ENCODE measurements at places on chromosomes 6 and 20.
A peak's percentile ranks its signal among the peaks of the same experiment; 100 is the strongest.

DNA sequence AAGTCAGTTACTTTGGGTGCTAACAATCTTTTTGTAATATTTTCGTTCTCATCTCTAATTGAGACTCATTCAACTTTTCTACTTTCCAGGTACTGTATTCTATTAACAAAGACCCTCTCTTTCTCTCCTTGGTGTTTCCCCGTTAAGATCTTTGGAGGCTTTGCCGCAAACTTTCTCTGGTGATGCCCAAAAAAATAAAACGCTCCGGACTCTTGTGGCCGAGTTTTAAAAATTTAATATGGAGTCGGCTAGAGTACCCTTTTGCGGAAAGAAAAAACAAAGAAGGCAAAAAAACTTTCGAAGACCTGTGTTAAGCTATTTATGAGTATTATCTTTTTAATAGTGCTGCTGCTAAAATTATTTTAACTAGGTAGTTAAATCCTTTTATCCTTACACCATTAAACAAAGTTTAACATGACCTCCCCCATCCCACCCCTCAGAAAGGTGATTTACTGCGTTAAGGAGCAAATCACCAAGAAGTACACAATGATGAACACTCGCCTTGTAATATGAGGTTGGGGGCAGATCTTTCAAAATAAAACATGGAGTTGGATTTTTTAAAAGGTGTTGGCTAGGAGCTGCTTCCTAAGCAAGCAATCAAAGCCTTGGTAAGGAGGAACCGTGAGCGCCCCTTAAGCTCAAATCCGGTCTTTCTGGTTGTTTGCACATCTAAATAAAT is 10.0 kb downstream of the SIM1 start:
- no peak for DNase-seq

DNA sequence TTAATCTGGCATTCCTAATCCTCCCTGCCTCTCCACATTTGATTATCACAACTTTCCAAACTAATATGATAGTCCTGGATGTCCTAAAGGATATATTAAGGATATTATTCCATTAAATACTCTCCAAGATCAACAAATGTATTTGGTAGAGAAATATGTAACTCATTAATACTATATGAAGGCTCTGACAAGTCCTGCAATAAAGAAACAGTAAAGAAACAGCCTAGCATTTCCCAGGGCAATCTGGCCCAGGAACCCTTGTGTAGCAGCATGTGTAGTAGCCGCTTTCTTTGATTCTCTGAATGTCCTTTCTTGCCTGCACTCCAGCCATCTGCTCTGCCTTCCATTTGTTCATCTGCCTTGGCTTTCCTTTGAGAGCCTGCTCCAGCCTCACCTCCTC is 23.7 kb downstream of the TRAM2 start:
- no peak for DNase-seq

DNA sequence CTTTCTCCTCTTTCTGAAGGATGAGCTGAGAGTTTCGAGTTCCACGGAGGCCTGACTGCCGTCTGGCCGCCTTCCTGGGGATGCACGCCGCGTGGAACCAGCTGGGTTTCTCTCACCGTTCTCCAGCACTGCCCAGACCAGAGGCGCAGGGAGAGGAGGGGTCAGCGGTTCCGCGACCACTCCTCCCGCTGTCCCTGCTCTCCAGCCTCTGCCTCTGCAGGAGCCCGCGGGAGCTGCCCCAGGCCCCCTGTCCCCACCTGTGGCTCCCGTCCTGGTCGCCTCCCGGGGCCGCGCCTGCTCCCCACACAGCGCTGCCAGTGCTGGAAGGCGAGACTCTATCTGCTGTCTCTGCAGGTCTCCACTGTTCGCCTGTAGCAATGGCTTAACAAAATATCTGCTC is 106.8 kb upstream of the AFDN start:
- no peak for DNase-seq

DNA sequence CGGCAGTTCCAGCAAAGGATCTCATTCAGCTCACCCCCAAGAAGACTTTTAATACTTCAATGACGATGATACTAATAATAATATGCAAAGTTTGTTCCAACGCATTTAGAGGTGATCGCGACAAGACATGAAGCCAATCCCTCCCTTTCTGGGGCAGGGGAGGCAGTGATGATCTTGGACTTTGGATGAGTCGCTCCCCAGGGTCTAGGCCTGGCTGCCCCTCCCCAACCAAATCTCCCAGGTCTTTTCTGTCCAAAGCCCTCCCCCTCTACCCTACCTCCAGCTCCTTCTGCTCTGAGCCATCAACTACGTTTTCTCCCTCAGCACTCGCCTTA is 33.9 kb downstream of the HLA-A start:
- DNase-seq: no peak

GRCh38 chr20:32263398-32263954 is 14.0 kb upstream of the KIF3B start:
- DNase-seq: no peak

DNA sequence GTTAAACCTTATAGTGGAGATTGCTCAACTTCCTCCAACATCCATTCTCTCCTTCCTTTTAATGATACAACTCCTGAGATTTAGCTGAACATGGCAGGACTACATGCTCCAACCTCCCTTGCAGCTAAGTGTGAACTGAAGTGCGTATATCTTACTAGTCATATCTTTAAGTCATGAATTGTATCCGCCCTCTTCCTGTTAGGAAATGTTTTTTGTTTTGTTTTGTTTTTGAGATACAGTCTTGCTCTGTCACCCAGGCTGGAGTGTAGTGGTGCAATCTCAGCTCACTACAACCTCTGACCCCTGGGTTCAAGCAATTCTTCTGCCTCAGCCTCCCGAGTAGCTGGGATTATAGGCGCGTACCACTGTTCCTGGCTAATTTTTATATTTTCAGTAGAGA is 8.8 kb upstream of the OSTM1 start:
- DNase-seq: no peak

GRCh38 chr20:9417665-9418064 is 96.7 kb upstream of the LAMP5 start:
- no peak for DNase-seq

- DNase-seq: no peak
Observed at GRCh38 chr6:12733876-12734275, 17.3 kb downstream of the PHACTR1 start.

- no peak for DNase-seq
Observed at GRCh38 chr6:27168586-27169443, 78.7 kb upstream of the PRSS16 start.

DNA sequence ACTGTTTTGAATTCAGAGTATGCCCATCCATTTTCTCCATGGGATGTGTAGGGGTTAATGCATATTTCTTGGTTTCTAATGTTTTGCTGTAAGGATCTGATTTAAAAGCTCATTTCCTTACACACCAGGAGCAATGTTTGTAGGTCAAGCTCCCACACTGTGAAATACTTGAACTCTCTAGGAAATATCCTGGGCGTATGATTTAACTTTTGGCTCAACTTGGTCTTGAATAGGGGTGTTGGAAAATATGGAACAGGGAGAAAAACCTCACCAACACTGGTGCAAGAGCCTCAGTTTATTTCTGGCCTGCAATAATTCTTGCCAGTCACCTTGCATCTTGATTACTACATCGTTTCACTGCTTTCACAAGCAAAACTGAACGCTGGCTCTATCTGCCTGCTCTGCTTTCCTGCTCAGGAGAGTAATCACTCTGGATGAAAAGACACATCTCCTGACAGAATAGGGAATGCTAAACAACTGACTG is 25.1 kb upstream of the RFPL4B start:
- DNase-seq: no peak

DNA sequence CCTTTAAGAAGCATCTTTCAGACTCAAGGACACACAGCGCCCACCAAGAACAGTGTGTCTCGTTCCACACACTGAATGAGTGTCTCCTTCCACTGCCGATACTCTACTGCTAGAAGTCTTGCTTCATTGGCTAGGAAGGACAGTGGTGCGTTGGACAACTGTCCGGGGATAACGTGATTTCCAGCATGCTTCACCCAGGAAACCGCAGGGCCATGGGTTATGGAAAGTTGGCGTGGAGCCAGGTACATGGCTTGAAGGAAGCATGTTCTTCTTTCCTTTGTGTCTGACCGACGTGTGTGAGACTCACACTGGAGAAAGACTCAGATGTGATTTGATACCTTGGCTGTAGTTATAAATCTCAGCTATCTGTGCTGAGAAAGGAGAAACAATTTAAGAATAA is 73.2 kb downstream of the SMOC2 start:
- DNase-seq: no peak

- no peak for DNase-seq
Observed at GRCh38 chr6:150719099-150719766, 119.5 kb downstream of the PLEKHG1 start.

DNA sequence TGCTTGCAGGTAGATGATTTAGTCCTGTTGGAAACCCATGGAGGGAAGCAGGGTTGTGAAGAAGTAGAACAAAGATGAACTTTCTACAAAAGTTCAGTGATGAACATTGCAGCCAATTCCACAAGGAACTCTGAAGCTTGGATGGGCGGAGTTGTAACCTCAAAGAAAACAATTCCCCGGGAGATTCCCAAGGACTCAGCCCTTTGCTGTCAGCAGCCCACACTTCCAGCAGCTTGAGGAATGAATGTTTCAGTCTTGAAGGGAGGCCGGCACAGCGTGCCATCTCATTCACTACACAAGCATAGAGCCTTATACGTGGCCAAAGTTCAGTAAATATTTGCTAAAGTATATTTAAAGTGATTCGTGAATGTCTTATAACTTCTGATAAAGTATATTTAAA is 269.4 kb downstream of the NKAIN2 start:
- DNase-seq: no peak

- no peak for DNase-seq
Observed at GRCh38 chr20:64113796-64114355, 6.5 kb upstream of the NPBWR2 start.

GRCh38 chr20:3927486-3928291 is 38.5 kb downstream of the PANK2 start:
- peak; percentile 45 for DNase-seq

GRCh38 chr6:82385102-82385501 is 21.5 kb downstream of the TPBG start:
- no peak for DNase-seq

- DNase-seq: no peak
Observed at GRCh38 chr6:145204301-145204700, 531.0 kb downstream of the EPM2A start.

GRCh38 chr20:23399568-23400241 is 21.6 kb downstream of the NAPB start:
- no peak for DNase-seq

- DNase-seq: no peak
Observed at GRCh38 chr6:163263998-163264661, 150.4 kb upstream of the QKI start.

- no peak for DNase-seq
Observed at GRCh38 chr20:49346682-49347081, 68.8 kb upstream of the ZNFX1 start.

DNA sequence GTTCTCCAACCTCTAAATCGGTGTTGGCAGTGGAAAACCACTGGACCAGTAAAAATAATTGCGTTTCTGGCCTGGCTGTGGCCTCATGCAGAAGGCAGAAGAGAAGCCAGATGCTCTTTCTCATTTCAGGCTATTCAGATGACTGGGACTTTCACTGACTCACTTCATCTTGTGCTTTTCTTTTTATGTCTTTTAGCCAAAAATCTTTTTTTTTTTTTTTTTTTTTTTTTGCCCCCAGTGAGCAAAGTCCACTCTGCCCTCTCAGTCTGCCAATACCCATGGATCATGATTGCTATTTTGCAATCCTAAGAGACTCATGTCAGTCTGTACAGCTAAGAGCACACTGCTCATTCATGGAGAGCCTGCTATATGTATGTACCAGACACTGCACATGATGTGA is 962.5 kb downstream of the KIF16B start:
- no peak for DNase-seq

GRCh38 chr20:20005342-20005741 is 11.8 kb upstream of the NAA20 start:
- DNase-seq: no peak

DNA sequence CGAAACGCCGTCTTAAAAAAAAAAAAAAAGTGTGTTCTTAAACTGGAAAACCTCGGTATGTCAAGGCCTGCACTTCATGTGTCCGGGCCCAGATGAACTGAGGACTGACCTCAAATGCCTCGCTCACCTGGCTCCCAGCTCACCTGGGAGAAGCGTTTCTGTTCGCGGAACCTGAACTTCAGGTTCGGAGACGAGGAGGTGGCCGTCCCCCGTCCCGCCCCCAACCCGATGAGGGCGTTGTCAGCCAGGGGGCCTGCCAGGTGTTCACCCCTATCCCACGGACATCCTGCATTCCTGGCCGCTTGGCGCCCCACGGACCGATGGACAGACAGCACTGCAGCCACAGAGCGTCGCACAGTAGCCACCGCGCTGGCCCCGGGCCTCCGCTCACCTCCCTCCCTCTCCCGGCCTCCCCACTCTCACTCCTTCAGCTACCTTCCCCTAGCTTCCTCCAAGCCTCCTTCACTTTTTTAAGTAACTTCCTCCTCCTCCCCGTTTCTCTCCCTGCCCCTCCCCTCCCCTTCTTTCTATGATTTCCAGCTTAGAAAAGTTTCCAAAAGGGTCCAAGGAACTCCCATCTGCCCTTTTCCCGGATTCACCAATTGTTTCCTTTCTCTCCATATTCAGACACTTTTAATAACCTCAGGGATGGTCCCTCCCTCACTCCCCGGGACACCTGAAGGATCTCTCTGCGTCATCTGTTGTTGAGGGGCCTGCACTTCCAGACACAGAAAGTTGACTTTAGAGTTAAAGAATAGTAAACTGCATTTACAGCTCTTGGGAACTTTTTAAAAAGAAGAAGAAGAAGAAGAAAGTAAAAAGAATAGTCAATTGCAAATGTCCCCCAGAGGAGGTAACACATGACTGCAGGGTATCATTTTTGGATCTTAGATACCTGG is 22.7 kb upstream of the MCM3 start:
- DNase-seq: no peak

- DNase-seq: no peak
Observed at GRCh38 chr6:30283761-30284160, 43.0 kb upstream of the TRIM39 start.

GRCh38 chr6:169075211-169075914 is 178.3 kb downstream of the THBS2 start:
- DNase-seq: no peak

GRCh38 chr20:9515741-9516233 is 1.4 kb downstream of the LAMP5 start:
- DNase-seq: no peak

DNA sequence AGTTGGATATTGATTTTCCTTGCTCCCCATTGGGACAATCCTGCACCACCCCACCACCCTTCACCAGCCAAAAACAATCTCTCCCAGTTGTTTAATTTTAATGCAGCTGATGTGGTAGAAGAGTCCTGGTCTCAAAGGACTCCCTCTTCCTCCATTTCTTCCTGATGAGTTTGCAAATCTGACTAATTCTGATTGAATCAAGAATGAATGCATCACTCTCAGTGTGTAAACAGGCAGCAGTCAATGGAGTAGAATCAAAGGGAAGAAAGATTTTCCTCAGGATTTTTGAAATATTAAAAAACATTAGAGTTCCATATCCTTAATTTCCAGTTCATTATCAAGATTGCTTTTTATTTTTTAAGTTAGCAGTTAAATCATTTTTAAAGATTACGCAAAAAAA is 54.0 kb downstream of the PLG start:
- no peak for DNase-seq

GRCh38 chr6:94570581-94570980 is 1006.8 kb upstream of the MANEA start:
- DNase-seq: no peak

GRCh38 chr6:3726421-3726820 is 25.1 kb downstream of the PXDC1 start:
- DNase-seq: no peak
